PC-9 (cell line): ENCODE measurements at places on chromosomes 6 and 20. TPM values are rescaled to one million over a fixed set of nuclear protein-coding genes. Genes with fewer than 3 reads are reported as not detected.
A peak's percentile ranks its signal among the peaks of the same experiment; 100 is the strongest.

Gene SPTLC3
- 8.5 and 10.7 TPM in 2 replicates for total RNA-seq

Gene EDEM2
- 28.6 and 34.9 TPM in 2 replicates for total RNA-seq

Gene BPIFB1
- not detected in 2 replicates for total RNA-seq

- H3K27ac ChIP-seq: peak overlapping the region; percentile 97
- DNase-seq: no peak
- H3K27me3 ChIP-seq: no peaks in the 10 kb centered on the region
- peaks cover 8% of the 10 kb centered on the region; the same call in 1 of the 2 replicates for H3K36me3 ChIP-seq
- peaks cover 77% of the 10 kb centered on the region for H3K4me1 ChIP-seq
Measured at GRCh38 chr6:151060766-151061531, 178.8 kb upstream of the AKAP12 start.

DNA sequence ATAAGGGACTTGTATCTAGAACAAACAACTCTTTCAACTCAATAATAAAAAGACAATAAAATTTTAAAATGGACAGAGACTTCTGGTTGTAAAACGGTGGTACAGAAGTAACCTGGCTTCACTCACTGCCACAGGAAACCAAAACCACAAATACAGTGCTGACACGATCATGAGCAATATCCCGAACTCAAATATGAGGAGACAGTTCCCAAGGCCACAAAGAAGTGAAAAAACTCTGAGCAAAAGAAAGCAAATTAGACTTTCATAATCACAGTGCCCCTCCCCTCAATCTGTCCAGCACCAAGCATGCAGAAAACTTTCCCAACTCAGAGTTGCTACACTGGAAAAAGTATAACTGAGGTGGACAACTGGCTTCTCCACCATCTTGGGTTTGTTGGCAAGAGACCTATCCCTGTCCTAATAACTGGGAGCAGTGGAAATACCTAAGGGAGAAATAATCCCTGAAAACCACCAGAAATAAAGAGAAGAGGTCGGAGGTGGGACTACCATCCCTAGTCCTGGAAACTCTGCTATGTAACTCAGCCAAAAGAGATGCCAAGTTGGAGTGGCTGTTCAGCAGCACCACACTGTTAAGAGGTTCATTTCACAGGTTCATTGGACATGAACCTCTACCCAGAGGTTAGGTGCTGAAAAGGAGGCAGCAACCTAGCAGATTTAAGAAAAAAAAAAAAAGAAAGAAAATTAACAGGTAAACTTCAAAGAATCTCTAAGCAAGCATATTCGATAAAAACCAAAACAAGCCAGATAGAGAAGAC is 55.5 kb downstream of the REV3L start:
- no peaks in the 10 kb centered on the region for H3K36me3 ChIP-seq
- peak; percentile 41 for DNase-seq
- H3K4me1 ChIP-seq: peaks cover 31% of the 10 kb centered on the region; the same call in 1 of the 2 replicates
- H3K4me3 ChIP-seq: peak overlapping the region; percentile 3; the same call in 1 of the 2 replicates

DNA sequence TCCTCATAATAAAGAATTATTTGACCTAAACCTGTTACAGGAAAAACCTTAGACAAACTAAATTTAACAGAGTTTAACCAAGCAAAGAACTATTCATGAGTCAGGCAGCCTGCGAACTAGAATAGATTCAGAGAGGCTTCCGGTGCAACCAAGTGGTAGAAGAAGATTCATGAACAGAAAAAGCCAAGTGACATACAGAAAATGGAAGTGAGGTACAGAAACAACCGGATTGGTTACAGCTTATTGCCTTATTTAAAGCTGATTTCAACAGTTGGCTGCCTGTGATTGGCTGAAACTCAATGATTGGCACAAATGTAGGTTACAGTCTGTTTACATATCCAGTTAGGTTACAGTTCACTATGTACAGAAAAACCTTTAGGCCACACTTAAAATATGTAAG is 10.1 kb downstream of the PPP1R3G start:
- no peak overlapping the region for H3K4me3 ChIP-seq
- H3K36me3 ChIP-seq: no peaks in the 10 kb centered on the region
- no peaks in the 10 kb centered on the region for H3K27me3 ChIP-seq
- DNase-seq: no peak
- H3K27ac ChIP-seq: no peak overlapping the region

DNA sequence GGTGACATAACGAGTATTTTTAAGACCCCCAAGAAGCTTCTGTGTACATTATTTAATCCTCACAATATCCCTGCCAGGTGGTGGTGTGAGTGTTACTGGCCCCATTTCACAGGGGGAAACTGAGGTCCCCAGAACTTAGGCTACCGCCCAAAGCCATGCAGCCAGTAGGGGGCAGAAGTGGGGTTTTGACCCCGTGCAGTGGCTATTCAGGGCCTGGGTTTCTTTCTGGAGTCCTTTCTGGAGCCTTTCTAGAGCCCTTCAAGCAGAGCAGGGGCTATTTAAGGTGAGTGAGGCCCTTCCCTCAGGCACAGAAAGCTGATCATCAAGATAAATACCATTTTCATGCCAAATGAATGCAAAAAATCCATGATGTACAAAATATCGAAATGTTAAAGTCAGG is 59.0 kb downstream of the CTCFL start:
- no peak for DNase-seq
- H3K4me1 ChIP-seq: no peaks in the 10 kb centered on the region
- no peak overlapping the region for H3K4me3 ChIP-seq
- H3K27ac ChIP-seq: no peak overlapping the region
- H3K36me3 ChIP-seq: no peaks in the 10 kb centered on the region

GRCh38 chr6:39049575-39050283 is 1.1 kb downstream of the GLP1R start:
- no peak overlapping the region for H3K4me3 ChIP-seq
- no peaks in the 10 kb centered on the region for H3K4me1 ChIP-seq
- no peaks in the 10 kb centered on the region for H3K36me3 ChIP-seq
